ENCODE measurements at places on chromosomes 7 and 10.

GRCh38 chr10:12670004-12670403, 320.7 kb downstream of the CAMK1D start:
- DNase-seq: no peak

- DNase-seq: no peak
Measured at GRCh38 chr10:130351466-130352290, 215.5 kb downstream of the GLRX3 start.

GRCh38 chr7:37289367-37289766, 159.3 kb downstream of the ELMO1 start:
- no peak for DNase-seq

DNA sequence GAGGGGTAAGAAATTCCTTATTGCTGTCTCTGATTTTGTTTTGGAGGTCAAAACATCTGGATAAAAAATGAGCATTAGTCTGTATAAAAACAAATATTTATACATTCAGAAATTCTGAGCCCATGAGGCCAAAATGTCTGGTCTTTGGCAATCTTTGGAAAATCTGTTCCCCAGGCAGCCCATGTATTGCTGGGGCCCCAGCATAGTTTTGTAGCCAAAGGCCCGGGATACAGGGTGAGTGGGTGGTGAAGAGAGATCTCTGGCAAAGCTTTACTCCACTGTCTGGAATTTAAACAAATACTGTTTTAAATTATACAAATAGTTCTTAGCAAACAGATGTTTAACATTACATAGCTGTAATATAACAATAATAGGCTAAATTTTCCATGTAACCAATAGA, 134.7 kb upstream of the GALNT17 start:
- no peak for DNase-seq

- no peak for DNase-seq
Measured at GRCh38 chr7:106485031-106485551, 175.9 kb downstream of the CCDC71L start.

DNA sequence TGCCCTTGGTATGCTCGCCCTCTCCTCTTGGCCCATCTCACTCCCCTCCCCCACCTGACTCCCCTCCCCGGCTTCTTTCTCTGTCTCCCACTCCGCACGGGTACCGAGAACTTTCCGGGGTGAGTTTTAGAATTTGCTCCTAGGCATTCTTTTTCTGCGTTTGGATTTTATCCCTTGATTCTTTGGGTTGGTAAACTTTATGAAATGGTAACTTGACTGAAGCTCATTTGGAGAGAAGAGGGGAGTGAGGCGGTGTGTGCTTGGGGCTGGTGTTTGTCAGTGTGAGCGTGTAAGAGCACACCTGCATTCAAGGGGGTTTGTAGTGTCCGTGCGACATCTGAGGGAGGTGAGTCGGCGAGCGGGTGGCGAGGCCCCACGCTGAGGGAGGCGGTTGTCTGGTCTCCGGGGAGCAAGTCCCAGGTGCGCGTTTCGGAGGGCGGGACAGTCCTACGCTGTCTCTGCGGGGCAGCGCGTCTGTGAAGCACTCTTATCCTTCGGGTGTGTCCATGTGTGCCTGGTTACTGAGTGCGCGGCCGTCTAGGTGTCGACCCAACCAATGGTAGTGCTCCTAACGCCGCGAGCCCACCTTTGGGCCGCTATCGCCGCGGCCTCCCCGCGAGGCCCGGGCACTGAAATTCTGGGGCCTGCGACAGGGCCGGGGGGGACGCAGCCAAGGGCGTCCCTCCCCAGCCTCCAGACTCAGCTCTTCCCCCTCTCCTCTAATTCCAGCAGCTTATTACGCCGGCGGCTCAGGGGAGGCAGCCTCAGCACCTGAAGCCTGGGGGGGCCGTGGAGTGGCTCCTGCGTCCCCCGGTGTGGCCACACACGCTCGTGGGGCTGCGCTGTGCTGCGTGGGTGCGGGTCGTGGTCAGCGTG, 2.6 kb upstream of the ZNF503 start:
- DNase-seq: no peak

GRCh38 chr7:134167250-134167649, 40.1 kb downstream of the LRGUK start:
- no peak for DNase-seq

Measured in stimulated activated naive B cell treated with anti-CD40 and anti-IgM and Interleukin-4, amounts not matched to agents 10 μg/mL and 1 μg/mL and 100 μg/mL, for 72 hours (primary cell).